Smooth muscle cell of trachea (primary cell): ENCODE measurements at places on chromosomes 11 and 22. TPM values are rescaled to one million over a fixed set of nuclear protein-coding genes. Genes with fewer than 3 reads are reported as not detected.

The DTX4 gene
- total RNA-seq: 4.4 and 9.3 TPM in 2 replicates

The MN1 gene
- total RNA-seq: 15.7 and 16.0 TPM in 2 replicates

The GGTLC3 gene
- total RNA-seq: not detected in 2 replicates

The DEFB131B gene
- total RNA-seq: not detected in 2 replicates

The SPDYC gene
- total RNA-seq: not detected in 2 replicates

The GAL3ST1 gene
- 0.15 and 0.17 TPM in 2 replicates for total RNA-seq

The DNAJB13 gene
- not detected in 2 replicates for total RNA-seq

The AIFM3 gene
- total RNA-seq: 0.87 and 2.6 TPM in 2 replicates

The OR4C5 gene
- total RNA-seq: not detected in 2 replicates

The MRGPRX4 gene
- not detected in 2 replicates for total RNA-seq

The BTG4 gene
- not detected in 2 replicates for total RNA-seq

The NEFH gene
- 0.33 and 0.44 TPM in 2 replicates for total RNA-seq

The ESAM gene
- 0.44 TPM in 1 of 2 replicates, not detected in the other for total RNA-seq

The OR10A2 gene
- not detected in 2 replicates for total RNA-seq

The OR6A2 gene
- total RNA-seq: 0.17 and 0.73 TPM in 2 replicates

The PARVG gene
- 0.17 TPM in 1 of 2 replicates, not detected in the other for total RNA-seq

The ABCC8 gene
- total RNA-seq: not detected in 2 replicates

The FGF3 gene
- not detected in 2 replicates for total RNA-seq

The CDC45 gene
- total RNA-seq: 3.0 and 12.2 TPM in 2 replicates

The HBD gene
- total RNA-seq: 0.83 and 1.0 TPM in 2 replicates

The HOATZ gene
- total RNA-seq: not detected in 2 replicates

The CCDC188 gene
- total RNA-seq: 0.15 TPM in 1 of 2 replicates, not detected in the other

The OR51A4 gene
- not detected in 2 replicates for total RNA-seq

The ADORA2A gene
- total RNA-seq: 1.2 TPM in 2 replicates

The DEPDC7 gene
- total RNA-seq: 4.3 and 7.6 TPM in 2 replicates

The IGSF9B gene
- 0.15 and 0.66 TPM in 2 replicates for total RNA-seq

The TSSK2 gene
- total RNA-seq: not detected in 2 replicates

The PDGFD gene
- total RNA-seq: 0.15 and 0.50 TPM in 2 replicates

The LRRC74B gene
- under 0.01 TPM in 1 of 2 replicates, not detected in the other for total RNA-seq

The KRTAP5-9 gene
- total RNA-seq: not detected in 2 replicates

The FAM180B gene
- total RNA-seq: 0.17 TPM in 1 of 2 replicates, not detected in the other

The ZP1 gene
- 0.17 TPM in 1 of 2 replicates, not detected in the other for total RNA-seq

The NOX4 gene
- total RNA-seq: 0.83 and 1.0 TPM in 2 replicates

The TRIM6 gene
- 3.3 and 9.7 TPM in 2 replicates for total RNA-seq
